ENCODE measurements at places on chromosomes 13 and 19.

DNA sequence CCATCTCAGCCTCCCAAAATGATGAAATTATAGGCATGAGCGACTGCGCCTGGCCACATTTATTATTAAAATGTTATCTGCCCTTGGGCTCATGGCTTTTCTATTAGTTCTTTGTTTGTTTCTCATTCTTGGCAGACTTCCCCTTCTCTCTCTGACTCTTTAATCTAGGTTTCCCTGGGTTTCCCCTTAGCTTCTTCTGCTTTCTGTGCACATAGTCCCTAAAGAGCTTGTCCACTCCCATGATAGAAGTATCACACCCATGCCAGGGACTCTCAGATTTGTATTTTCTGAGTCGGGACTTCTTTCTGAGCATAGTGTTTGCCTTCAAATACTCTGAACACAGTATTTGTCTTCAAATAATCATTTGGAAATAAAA, 38.6 kb upstream of the ITM2B start:
- no peak for DNase-seq

DNA sequence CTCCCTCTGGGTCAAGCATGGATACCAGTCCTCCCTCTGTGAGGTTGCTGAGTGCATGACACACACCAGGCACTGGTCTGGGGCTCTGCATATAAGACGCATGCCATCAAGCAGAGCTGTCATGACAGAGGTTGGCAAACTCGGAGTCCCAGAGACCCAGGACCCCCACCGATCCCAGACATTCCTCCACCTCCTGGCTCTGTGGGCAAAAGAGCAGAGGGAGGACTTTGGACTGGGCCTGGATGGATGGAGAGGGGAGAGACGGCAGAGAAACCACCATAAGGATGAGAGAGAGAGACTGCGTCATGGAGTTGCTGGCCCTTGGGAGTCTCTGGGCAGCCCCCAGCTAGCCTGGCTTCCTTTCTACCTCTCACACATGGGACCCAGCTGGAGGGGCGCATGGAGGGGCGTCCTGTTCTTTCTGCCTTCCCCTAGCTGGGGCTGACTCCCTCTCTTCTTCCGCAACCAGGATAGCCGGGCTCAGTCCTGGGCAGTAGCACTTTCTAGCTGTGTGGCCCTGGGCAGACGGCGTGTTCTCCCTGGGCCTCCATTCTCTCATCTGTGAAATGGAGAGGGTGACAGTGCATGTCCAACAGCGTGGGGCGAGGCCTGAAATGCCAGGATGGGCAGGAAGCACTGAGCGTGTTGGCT, 1.6 kb downstream of the HPN start:
- DNase-seq = no peak

DNA sequence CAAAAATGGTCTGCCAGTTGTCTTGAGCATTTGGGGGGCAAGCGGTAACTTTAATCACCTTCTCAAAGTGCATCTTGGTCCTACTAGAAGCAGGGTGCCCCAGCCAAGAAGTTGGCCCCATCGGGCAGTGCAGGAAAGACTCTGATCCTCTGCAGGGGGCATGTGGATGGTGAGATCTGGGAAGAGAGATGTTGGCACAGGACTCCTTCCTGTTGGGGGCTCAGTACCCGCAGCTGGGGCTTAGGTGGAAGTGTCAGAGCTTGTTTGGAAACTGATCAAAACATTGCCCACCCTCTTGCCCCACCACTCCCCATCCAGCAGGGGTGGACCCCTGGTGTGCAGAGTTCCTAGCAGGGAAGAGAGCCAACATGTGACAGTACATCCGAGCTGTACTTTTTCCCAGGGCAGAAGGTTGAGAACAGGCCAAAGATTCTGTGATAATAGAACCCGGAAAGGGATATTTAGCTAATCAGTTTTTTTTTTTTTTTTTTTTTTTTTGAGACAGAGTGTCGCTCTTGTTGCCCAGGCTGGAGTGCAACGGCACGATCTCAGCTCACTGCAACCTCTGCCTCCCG, 8.8 kb downstream of the RRAS start:
- DNase-seq = no peak

DNA sequence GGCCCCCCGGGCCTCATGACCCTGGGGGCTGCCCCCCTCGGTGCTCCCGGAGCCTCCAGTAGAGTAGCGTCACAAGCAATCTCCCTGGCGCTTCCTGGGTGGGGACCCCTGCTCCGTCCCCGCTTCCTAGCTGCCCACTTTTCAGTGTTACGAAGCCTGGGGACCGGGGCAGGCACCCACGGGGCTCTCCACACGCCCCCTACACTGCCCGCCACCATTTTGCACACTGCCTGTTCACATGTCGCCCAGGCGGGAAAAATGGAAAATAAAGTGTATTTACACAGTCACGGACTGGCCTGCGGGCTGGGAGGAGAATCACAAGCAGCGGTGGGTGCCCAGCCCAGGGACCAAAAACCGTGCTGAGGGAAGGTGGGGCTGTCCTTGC, 9.5 kb downstream of the PRR36 start:
- no peak for DNase-seq

DNA sequence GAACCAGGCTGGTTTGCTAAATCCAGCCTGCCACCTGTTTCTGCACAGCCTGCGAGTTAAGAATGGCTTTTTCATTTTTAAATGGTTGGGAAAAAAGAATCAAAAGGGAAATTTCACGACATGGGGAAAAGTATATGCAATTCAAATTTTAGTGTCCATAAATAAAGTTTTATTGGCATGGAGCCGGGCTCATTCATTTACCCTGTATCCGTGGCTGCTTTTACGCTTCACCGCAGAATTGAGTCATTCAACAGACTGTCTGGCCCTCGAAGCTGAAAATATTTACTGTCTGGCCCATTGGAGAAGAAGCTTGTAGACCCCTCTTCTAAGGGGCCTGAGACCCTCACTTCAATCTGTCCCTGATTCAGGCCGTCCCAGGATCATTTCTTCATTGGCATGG, 26.1 kb downstream of the IER2 start:
- no peak for DNase-seq

GRCh38 chr13:102091231-102091630, 310.6 kb downstream of the FGF14 start:
- no peak for DNase-seq

GRCh38 chr13:49953560-49953959, 17.4 kb upstream of the SPRYD7 start:
- no peak for DNase-seq

DNA sequence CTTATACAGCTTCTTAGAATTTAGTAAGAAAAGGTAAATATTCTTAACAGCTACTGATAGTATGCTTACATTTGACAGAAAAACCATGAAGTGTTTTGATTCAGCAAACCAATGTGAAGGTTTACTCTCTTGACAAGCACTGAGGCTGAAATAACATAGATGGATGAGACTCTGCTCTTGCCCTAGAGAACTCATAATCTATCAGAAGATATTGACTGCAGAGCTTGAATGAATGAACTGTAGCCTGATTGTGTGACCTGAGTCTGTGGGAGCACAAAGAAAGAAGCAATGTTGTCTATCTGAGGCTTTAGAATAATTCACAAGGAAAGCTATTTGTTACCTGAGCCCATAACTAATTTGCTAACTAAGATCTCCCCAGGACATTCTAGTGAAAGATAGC, 1235.3 kb downstream of the OLFM4 start:
- DNase-seq = no peak

GRCh38 chr13:52862358-52863206, 14.1 kb upstream of the PCDH8 start:
- DNase-seq = no peak

DNA sequence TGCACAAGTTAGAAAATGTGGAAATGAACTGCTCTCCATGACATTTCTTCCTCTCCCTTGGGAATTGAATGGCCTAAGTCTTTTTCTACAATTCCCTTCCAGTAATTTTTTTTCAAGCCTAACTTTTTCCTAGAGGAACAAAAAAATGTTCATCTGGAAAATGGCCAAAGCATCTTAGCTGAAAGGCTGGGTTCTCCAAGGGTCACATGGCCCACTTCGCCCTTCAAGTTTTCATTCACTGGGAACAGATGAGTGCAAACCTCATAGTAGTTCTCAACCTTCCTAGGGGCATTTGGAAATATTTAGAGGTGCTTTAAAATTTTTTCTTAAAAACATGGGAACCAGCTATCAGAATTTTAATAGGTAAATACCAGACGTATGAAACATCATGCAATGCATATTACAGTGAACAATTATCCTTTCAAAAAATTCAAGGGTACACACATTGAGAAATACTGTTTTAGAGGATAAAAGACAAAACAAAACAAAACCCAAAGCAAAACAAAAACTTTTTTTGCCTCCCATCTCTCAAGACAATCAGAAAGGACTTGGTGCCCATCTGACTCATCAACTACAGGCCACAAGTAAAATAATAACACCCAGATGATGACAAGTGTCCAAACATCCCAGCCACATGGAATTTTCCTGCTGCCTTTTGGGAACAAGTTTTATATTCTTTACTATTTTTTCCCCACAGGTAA, 208.8 kb downstream of the SLITRK6 start:
- DNase-seq = no peak

GRCh38 chr13:73480779-73481559, 422.2 kb downstream of the KLF5 start:
- DNase-seq = no peak

GRCh38 chr13:25934127-25934526, 117.7 kb downstream of the SHISA2 start:
- DNase-seq = no peak

DNA sequence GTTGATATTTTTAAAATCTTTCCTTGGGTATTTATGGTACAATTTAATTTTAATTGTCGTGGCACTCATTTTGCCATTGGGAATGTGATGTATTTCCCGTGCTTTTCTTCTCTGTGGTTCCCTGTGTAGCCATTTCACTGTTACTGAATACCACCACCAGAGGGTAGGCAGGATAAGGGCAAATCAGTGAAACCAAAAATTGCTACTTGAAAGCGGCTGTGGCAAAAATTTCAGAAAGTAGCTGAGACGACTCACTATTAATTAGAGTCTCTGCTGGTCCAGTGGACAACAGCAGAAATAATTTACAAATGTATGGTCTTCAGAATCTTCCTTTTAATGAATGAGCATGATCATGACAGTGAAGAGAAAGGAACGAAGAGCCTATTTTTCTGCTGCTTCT, 34.4 kb upstream of the MIR17HG start:
- peak; percentile 7 for DNase-seq

GRCh38 chr13:73082471-73082870, 23.7 kb downstream of the KLF5 start:
- DNase-seq = no peak

GRCh38 chr13:110468986-110469495, 92.5 kb downstream of the RAB20 start:
- DNase-seq = no peak

GRCh38 chr19:29428071-29428470, 97.7 kb upstream of the VSTM2B start:
- DNase-seq = no peak

Measured in activated gamma-delta T cell treated with anti-CD3 and anti-CD28 coated beads, Interleukin-2, amount 50 U/mL, for 16 hours (primary cell).